ENCODE measurements at places on chromosomes 1 and 21. TPM values are rescaled to one million over a fixed set of nuclear protein-coding genes. Genes with fewer than 3 reads are reported as not detected.
A peak's percentile ranks its signal among the peaks of the same experiment; 100 is the strongest.

Gene LRRC71
- total RNA-seq = not detected

Gene LIN28A
- total RNA-seq = not detected

Gene C1orf116
- total RNA-seq = not detected

Gene DIRAS3
- 1.2 TPM for total RNA-seq

Gene LRRC53
- not detected for total RNA-seq

Gene GCSAML
- not detected for total RNA-seq

Gene UQCRHL
- total RNA-seq = 1.9 TPM

Gene OR2G6
- not detected for total RNA-seq

Gene ANKRD65
- 2.4 TPM for total RNA-seq

GRCh38 chr1:41862384-41863221, 56.1 kb downstream of the HIVEP3 start:
- peak; percentile 56 for DNase-seq

DNA sequence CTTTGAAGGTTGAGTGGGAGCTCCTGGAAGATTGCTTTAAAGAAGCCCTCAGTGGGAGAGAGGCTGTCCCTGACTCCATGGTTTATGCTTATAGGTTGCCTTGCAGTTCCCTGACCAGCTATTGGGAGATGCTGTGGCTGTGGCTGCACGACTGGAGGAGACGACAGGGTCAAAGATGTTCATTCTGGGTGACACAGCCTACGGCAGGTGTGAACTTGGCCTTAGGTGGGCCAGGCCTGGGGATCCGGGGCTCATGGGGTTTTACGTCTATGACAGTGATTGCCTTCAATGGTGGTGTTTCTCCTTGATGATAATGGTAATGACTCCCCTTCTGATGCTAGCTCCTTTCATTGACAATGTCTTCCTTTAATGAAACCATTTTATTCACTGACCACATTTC, 692 bp downstream of the DPH2 start:
- no peak for DNase-seq

DNA sequence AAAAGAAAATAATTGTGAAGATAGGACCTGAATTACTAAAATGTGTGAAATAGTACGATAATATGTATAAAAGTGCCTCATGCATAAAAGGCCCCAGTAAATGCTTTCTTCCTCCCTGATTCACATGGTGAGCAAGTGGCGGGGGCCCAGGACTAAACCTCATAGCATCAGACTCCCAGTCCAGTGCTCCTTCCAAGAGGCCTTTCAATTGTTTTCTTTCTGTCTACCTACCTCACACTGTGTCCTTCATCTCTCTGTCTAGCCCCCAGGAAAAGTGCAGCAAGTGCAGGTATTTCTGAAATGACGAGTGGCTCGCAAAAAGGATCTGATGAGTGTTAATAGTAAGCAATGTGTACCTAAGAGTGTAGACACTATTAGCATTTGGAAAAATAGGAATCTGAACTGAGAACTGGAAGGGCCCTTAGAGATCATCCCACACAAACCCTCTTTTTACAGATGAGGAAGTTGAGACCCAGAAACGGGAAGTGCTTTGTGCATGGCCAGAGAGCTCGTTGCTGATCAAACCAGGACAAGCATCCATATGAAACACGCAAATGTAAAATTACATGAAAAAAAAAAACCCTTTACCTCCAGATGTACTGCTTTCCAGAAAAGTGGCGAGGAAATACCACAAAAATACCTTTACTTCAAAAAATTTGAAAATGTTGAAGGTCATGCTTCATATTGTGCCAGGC, 118.2 kb upstream of the HOOK1 start:
- DNase-seq = no peak

DNA sequence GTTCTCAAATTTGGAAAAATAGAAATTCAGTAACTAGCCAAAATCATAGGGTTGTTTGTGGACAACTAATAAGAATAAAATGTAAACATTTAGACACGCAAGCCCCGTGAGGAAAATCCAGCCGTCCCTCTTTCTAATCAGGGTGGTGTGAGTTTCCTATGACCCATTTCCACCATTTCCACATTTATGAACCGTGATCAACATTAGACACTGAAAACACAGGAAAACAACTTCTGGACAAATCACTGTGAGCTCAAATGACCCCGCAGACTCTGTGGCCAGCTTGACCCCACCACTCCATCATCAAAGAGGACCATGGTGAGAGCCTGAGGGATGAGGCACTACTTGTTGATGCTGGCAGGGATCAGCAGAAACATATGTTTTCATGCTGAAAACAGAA, 101.0 kb downstream of the SIM2 start:
- no peak for DNase-seq

GRCh38 chr1:158095737-158096335, 84.9 kb upstream of the CD1D start:
- DNase-seq = peak; percentile 34

DNA sequence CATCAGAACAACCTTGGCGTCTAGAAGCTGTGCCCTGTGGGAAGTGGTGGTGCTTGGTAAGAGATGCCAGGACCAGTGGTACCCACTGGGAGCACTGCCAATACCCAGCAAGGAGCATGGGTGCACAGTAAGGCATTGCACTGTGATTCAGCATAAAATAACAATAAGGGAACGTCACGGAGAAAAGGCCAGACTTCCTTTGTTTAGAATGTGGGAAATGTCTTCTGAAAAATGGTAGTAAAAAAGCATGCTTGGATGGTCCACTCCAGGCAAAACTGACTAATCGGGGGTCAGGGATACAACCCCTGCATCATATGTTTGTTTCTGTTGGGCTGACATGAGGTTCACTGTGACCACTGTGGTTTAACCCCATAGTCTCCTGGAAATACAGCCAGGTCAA, 14.7 kb downstream of the METTL18 start:
- DNase-seq = peak; percentile 64

DNA sequence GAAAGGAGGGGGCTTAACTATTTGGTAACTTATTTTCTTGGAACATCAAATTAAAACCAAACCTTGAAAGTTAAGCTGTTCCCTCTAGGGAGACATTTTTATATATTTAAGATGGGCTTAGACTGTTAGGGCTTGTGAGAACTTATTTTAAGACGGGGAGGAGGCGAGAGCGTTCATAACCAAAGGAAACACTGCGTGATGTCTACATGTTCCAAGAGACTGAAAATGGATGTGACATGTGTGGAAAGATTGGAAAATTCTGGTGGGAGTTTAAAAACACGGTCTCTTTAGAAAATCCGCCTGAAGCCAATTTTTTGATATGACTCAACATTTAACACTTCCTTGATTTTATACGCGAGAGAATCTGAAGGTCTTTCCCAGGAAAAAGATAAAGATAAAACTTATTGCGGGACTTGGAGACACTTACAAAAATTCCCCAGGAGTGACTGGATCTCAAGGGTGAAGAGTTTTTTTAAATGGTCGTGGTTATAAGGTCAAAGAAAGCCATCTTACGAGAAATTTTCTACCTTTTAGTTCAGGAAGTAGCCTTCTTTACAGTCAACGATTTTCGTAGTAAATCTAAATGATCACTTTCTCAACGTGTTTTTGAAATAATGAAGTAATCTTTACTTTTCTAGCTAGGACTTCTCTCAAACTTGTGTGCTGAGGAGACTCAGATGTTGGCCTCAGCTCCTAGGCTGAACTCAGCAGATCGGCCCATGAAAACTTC, 828 bp downstream of the PNRC2 start:
- DNase-seq = peak; percentile 71

GRCh38 chr1:43648876-43649477, 972 bp upstream of the KDM4A start:
- no peak for DNase-seq

- no peak for DNase-seq
Measured at GRCh38 chr1:10830961-10831668, 34.7 kb upstream of the CASZ1 start.

DNA sequence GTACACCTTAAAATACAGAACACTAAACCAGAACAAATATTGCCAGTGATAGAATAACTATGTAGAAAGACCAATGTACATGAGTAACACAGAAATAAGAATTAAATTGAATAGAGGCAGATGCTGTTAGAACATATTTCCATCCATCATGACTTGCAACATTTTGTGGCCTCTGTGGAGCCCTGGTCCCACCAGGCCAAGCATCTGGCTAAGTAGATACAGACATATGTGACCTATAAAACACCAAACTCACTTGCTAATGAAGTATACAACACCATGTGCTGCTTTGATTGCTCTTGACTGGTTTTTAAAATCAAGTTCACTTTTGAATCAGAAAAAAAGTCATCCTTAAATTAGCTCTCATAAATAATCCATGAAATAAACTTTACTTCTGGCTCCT, 20.5 kb downstream of the SLC19A2 start:
- DNase-seq = no peak

DNA sequence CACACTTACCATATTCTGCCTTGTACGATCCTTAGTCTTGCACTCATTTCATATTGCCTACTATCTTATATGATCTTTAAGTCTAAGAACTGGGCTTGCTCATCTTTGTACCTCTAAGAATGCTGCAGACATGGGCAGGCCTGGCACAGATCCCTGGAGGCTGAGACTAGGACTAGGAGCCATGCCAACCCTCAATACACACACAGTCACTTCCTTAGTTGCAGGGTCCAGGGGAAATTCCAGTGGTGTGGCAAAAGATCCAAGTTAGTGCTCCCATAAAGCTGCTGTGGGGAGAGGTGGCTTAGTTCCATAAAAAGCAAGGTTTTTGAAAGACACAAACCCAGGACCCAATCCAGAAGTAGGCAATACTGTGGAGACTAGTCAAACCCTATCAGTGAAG, 59.9 kb downstream of the CYYR1 start:
- DNase-seq = peak; percentile 48

DNA sequence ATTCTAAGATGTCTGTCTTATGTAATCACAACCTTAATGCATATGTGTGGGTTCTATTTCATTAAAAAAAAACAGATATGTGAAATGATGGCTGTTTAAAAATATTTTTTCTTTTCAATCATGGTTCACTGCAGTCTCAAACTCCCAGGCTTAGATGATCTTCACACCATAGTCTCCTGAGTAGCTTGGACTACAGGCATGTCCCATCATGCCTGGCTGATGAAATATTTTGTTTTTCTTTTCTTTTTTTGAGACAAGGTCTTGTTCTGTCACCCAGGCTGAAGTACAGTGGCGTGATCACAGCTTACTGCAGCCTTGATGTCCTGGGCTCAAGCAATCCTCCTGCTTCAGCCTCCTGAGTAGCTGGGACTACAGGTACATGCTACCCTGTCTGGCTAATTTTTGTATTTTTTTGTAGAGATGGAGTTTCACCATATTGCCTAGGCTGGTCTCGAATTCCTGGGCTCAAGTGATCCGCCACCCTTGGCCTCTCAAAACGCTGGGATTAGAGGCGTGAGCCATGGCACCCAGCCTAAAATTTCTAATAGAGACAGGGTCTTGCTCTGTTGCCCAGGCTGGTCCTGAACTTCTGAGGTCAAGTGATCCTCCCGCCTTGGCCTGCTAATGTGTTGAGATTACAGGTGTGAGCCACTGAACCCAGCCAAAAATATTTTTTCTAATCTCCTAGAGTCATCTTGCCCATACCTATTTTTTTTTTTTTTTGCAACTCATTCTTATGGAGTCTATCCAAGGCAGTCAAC, 67.6 kb downstream of the GIPC2 start:
- DNase-seq = no peak

- no peak for DNase-seq
Measured at GRCh38 chr1:240090014-240090413, 1.7 kb upstream of the FMN2 start.

GRCh38 chr1:157404063-157404501, 148.2 kb downstream of the FCRL5 start:
- DNase-seq = no peak

- DNase-seq = no peak
Measured at GRCh38 chr1:83692524-83693381, 306.2 kb downstream of the TTLL7 start.

GRCh38 chr1:13759072-13759471, 59.1 kb downstream of the PRDM2 start:
- no peak for DNase-seq

DNA sequence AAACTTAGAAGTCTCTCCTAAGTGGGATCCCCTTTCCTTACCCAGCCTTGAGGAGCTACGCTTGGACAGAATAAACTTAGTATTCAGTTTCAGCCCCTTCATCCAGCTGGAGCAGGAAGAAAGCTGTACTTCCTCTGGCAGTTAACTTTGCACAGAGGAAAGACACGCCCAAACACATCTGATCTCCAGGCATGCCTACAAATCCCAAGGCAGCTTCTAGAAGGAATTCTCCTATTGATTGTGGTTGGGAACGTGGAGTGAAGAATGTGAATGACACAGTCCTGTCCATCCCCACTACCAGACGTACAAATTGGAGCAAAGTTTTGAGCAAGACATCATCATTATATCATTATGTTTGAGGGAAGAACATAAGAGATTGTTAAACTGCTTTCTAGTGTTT, 6.6 kb upstream of the AK4 start:
- DNase-seq = peak; percentile 38

All from fibroblast of the aortic adventitia (primary cell).